ENCODE measurements at places on chromosomes 5 and 9.

GRCh38 chr5:112983363-112983762, 6.8 kb downstream of the DCP2 start:
- DNase-seq, result no peak

GRCh38 chr5:111495159-111495558, 17.2 kb downstream of the STARD4 start:
- no peak for DNase-seq

DNA sequence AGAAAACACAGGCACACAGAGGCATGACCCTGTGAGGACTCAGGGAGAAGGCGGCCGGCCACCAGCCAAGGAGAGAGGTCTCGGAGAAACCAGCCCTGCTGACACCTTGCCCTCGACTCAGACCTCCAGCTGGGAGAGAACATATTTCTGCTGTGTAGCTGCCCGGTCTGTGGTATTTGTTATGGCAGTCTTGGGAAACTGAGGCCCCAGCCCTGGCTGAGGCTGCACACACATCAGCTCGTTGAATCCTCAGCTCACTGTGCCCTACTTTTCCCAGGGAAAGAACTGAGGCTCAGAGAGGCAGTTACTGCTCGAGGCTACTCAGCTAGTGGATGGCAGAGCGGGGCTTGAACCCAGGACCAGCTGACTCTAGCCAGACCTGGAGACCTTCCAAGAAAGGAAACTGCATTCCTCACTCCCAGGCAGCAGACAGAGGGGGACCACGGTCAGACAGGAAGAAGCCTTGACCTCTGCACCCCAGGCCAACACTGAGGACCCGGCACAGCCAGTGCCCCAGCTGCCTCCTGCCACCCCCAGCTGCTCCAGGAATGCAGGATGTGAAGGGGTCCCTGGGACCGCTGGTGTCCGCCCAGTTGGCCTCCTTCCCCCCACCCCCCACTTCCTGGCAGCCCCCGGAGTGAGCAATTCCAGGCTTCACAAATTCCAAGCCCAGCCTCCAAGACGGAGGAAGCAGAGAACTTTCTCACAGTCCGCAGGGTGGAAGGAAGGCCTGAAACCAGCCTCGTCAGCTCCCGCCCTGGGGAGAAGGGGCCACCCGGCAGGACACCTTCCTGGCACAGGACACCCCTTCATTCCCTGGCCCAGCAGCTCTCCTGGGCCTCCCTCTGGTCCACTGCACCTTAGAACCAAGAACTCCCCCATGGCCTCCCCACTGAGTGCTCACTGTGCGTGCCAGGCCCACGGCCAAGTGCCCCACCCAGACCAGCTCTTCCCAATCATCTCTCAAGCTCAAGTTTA, 69.9 kb downstream of the LRSAM1 start:
- DNase-seq, result no peak

DNA sequence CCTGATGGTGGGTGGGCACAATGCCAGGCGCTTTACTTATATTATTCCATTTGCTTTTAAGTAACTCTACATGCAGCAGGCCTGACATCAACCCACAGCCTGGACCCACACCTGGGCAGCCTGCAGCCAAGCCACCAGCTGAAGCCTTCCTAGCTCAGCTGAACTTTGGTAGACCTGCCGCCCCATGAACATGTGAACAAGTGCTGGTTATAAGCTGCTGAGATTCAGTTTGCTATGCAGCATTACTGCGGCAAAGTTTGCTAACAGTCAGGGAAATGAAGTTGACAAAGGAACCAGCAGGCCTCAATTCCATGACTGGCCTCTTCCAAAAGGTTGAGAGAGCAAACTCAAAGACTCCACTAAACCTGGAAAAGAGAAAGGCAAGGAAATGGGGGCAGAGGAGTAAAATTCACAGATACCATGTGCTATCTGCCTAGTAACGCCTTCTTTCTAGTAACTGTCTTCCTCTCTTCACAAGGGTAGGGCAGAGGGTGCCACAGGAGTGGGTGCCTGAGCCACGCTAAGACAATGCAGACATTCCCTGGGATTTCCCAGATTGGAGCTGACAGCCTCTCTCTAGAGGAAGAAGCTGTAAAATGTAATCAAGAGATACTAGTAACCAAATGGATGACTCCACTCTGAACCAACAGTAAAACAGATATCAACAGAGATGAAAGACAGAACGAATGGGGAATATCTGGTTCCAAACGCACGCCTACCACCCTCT, 2.9 kb downstream of the BOD1 start:
- no peak for DNase-seq

DNA sequence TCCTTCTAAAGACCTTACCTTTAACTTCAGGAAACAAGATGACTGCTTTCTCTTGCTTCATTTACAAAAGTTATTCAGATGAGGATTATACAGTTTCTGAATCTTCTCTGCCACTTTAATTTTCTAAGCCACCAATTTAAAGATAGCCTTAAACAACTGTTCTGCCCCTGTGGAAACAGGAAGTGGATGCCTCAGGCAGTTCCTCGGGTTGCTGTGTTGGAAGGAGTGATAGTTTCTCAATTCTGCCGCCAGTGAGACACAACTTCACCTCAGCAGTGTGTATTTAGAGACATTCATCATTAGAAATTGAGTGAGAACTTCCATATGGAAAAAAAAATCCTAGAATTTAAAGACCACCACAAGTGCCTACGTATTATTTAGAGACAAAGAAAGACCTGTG, 475.1 kb upstream of the WWC1 start:
- DNase-seq, result no peak

GRCh38 chr5:146515473-146516150, 378 bp downstream of the GPR151 start:
- DNase-seq, result no peak

All from activated CD4-positive, alpha-beta T cell treated with anti-CD3 and anti-CD28 coated beads, Interleukin-2, Interleukin-6, amounts not matched to agents 100 ng/mL and 50 ng/mL, durations not matched to agents 16 hours and 8 hours (primary cell).